HFFc6 (cell line): ENCODE measurements at places on chromosomes 5 and 9. TPM values are rescaled to one million over a fixed set of nuclear protein-coding genes. Genes with fewer than 3 reads are reported as not detected.

GRCh38 chr9:4138781-4139180 is 161.1 kb downstream of the GLIS3 start:
- DNase-seq = no peak

The MAMDC4 gene
- 2.3 to 4.0 TPM (median 3.0 TPM) in 3 replicates for total RNA-seq

GRCh38 chr5:139982157-139982974 is 60.7 kb downstream of the NRG2 start:
- peak; percentile 64 for DNase-seq

- no peak for DNase-seq
These were observed 361.6 kb upstream of the RIOK2 start for GRCh38 chr5:97544678-97545077.

The TXNDC8 gene
- not detected in 3 replicates for total RNA-seq

GRCh38 chr5:1471997-1472963 is 27.0 kb upstream of the SLC6A3 start:
- no peak for DNase-seq

The SCGB3A1 gene
- not detected in 3 replicates for total RNA-seq

GRCh38 chr9:20144197-20144596 is 355.4 kb upstream of the SLC24A2 start:
- DNase-seq = no peak

The OCLN gene
- total RNA-seq = 0.48 to 0.73 TPM (median 0.72 TPM) in 3 replicates

- DNase-seq = no peak
These were observed at the start of gene CFAP157 for GRCh38 chr9:127706836-127707241. Gene CFAP157 (plus strand): TSS chr9:127706988. CDS start chr9:127707032, 44 bp downstream.

- no peak for DNase-seq
These were observed 8.8 kb upstream of the BARX1 start for GRCh38 chr9:93963969-93964368.

DNA sequence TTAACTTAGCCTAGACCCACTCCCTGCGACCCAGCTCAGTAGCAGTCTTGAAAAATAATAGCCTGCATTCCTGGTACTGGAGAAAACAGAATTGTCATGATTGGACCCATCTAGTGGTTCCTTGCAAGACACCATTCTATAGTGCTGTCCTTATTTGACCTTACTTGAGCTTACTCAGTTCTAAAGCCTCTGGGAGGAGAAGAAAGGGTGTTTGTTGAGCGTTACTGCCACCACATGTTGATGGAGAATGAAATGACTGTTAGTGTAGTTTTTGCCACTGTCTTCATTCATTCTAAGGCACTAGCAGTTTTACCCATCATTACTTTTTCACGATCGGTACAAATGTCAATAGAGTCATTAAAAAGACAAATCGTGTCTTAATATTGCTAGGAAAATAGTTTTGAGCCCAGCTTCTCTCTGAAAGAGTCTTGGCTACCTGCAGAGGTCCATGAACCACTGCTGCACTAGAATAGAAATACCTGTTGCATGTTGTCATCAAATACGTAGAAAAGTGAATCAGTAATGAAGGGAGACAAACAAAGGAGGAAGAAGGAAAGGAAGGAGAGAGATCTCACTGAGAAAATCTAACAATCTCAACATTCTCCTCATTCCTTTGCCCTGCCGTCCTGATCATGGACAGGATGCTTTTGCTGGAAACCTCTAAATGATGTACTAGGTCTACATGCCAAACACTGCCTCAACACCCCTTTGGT is 96.0 kb downstream of the LIX1 start:
- peak; percentile 15 for DNase-seq

- no peak for DNase-seq
These were observed 9.1 kb downstream of the LRRC70 start for GRCh38 chr5:62587737-62588136.

GRCh38 chr5:79820648-79821047 is 131.0 kb downstream of the CMYA5 start:
- DNase-seq = no peak

The PCA3 gene
- not detected in 3 replicates for total RNA-seq

- no peak for DNase-seq
These were observed 267.6 kb upstream of the TNC start for GRCh38 chr9:115385383-115386122.

GRCh38 chr5:142600092-142600491 is 85.8 kb downstream of the FGF1 start:
- no peak for DNase-seq
